Bronchial epithelial cell (primary cell): ENCODE measurements at places on chromosomes 7 and 10. TPM values are rescaled to one million over a fixed set of nuclear protein-coding genes. Genes with fewer than 3 reads are reported as not detected.

INA gene
- total RNA-seq = 0.26 TPM in 2 replicates

CCL24 gene
- total RNA-seq = not detected in 2 replicates

RNLS gene
- 6.7 and 8.7 TPM in 2 replicates for total RNA-seq

ASIC3 gene
- total RNA-seq = under 0.01 and 0.26 TPM in 2 replicates

CDHR3 gene
- 0.51 and 1.1 TPM in 2 replicates for total RNA-seq

DNA sequence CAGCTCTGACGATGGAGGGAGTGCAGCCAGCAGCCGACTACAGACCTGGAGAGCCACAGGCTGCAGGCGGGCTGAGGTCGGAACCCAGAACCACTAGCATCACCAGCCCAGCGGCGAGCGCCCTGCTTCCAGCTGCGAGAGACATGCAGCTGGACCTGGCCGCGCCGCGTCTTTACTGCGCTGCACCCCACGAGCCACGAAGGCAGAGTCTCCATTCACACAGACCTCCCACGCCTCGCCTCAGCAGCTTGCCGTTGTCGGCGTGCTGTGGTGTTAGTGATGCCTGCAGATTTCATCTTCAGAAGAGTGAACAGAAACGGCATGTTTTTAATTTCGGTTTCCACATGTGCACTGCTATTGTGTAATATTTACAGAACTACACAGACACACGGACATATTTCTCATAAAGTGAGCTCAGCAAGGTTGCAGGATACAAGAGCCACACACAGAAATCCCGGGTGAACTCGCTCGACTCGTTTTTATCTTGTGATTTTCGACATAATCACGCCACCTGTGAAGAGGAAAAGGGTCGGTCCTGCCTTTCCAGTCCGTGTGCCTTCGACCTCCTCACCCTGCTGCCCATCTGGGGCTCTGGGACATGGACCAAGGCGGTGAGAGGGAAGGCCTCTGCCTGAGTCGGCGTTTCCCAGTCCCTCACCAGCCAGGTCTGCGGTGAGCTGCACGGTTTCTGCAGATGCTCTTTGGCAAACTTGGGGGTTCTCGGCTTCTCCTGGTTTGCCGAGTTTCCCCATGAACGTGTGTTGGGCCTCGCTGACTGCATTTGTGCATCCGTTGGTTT lies 252.2 kb downstream of the ELFN1 start:
- no peak for DNase-seq

GRCh38 chr10:103463499-103463898 lies 4.8 kb upstream of the CALHM1 start:
- no peak for DNase-seq

DNA sequence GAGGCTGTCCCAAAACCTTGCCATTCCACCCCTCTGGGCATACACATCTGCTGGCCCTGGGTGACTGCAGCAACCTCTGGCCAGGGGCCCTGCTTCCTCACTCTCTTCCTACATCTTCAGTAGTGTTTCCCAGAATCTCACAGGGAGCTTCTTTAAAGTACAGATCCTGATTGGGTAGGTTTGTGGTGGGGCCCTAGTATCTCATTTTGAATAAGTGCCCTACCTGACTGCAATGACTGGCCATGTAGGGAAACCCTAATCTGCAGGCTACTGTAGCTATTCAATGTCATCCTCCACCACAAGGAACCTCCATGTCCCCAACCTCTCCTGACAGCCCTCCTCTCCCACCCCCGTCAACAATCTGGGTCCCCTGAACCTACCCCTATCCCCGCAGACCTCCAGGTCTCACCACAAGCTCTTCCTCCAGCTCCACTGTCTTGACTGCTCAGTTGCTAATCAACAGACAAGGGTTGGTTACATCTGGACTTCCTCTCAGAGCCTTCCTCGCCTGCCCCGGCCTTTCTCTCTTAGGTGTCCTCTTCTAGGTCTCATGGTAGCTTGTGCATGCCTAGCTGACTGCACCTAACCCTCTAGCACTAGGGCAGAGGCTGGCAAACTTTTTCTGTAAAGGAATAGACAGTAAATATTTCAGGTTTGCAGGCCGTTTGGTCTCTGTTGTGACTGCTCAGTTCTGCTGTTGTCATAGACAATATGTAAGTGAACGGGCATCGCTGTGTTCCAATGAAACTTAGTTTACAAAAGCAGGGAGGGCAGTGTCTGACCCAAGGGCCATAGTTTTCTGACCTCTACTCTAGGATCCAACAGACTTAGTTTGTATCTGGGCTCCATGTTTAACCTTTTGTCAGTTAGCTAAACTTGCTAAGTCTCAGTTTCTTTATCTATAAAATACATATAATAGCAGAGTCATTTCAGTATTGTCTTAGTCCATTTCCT lies 121.1 kb downstream of the AOAH start:
- no peak for DNase-seq

- no peak for DNase-seq
Measured at GRCh38 chr7:108463613-108464012, 7.4 kb upstream of the NRCAM start.

GRCh38 chr10:103598654-103599115 lies 105.2 kb downstream of the NEURL1 start:
- DNase-seq = peak; percentile 60

DNA sequence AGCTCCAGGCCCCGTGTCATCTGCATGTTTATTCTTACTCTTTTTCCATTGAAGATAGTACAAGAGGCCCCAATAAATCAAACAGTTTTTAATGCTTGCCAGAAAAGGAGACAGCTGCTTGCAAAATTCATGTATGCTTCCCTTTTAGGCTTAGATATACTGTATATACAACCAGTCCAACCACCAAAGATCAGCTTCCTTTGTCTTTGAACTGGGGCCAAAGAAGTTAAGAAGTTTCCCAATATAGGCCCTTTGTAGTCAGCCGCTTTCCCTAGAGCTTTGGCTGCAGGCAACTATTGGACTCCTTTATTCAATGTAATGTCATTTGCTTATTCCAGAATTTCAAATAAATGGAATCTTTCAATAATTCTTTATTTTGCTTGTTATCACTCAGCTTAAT lies 1395.0 kb downstream of the GATA3 start:
- DNase-seq = no peak

DNA sequence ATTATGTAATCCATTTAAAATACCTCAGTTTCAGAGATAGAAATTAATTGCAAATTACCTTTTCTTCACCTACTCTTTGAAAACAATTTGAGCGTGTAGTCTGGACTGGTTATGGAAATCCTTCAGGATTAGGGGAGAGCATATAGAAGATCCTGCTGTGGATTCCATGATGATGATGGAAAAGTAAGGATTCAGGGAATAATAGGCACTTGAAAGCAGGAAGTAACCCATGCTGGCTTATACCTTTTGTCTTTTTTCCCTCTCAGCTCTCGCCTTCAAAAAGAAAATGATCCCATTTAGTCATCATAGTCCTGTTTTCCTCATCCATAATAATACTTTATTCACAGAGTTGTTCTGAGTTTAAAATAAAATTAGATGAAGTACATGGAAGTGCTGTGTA lies 4.4 kb downstream of the HBP1 start:
- DNase-seq = no peak

- DNase-seq = no peak
Measured at GRCh38 chr7:153322991-153323390, 563.4 kb downstream of the ACTR3B start.

GRCh38 chr10:124596962-124597845 lies 135.6 kb downstream of the LHPP start:
- no peak for DNase-seq
